Hematopoietic multipotent progenitor cell treated with erythropoietin and hydrocortisone succinate and interleukin-3 and kit ligand, for 6 days (in vitro differentiated cells): ENCODE measurements at places on chromosomes 6 and 20.
A peak's percentile ranks its signal among the peaks of the same experiment; 100 is the strongest.

DNA sequence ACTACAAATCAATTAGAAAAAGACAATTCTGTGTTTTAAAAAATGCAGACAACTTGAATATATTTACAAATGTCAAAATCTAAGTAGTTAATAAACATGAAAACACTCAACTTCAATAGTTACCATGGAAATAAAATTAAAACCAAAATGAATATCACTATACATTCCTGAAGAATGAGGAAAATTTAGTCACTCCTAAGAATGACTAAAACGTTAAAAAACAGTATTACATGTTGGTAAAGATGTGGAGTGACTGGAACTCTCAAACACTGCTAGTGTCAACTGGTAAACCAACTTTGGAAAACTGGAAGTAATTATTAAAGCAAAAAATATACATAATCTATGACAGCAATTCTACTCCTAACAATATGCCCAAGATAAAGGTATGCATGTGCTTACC lies 36.3 kb downstream of the AHI1 start:
- no peak for DNase-seq

- no peak for DNase-seq
These were observed 201.4 kb downstream of the PREX1 start for GRCh38 chr20:48626226-48626937.

- no peak for DNase-seq
These were observed 2.6 kb downstream of the CST3 start for GRCh38 chr20:23634985-23635767.

DNA sequence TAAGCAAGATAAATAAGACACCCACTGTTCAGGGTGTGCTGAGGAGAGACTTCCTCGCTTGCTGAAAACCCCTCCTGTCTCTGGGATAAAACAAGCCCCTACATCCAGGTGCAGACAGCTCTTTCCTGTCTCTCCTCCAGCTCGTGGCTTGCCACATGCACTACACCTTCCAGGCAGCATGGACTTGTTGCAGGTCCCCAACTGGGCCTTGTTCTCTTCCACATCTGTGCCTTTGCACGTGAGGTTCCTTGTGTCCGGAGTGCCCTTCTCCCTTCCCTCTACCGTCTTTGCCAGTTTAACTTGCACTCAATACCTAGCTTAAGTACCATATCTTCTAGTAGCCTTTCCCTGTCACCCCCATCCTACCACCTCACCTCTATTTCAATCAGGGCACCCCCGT lies 397.6 kb downstream of the RNGTT start:
- no peak for DNase-seq

- no peak for DNase-seq
These were observed 80.6 kb upstream of the MBOAT1 start for GRCh38 chr6:20292905-20293304.

GRCh38 chr20:62334881-62335280 lies 32.1 kb downstream of the ADRM1 start:
- DNase-seq = no peak

DNA sequence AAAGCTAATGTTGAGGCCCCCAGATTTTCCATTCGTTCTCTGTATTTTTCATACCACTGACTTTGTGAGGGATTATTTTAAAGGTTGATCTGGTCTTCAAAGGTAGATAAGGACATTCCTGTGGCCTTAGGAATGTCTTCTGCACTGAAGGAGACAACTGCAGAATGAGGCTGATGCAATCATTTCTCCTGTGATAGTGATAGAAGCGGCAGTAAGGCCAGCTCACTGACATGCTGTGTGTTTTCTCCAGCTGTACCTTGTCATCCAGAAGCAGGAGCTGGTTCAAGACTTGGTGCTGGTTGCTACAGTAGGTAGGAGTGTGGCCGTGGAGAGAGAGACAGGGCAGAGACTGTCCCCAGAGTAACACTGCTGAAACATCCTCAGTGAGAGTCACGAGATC lies 53.8 kb downstream of the DCBLD1 start:
- no peak for DNase-seq

DNA sequence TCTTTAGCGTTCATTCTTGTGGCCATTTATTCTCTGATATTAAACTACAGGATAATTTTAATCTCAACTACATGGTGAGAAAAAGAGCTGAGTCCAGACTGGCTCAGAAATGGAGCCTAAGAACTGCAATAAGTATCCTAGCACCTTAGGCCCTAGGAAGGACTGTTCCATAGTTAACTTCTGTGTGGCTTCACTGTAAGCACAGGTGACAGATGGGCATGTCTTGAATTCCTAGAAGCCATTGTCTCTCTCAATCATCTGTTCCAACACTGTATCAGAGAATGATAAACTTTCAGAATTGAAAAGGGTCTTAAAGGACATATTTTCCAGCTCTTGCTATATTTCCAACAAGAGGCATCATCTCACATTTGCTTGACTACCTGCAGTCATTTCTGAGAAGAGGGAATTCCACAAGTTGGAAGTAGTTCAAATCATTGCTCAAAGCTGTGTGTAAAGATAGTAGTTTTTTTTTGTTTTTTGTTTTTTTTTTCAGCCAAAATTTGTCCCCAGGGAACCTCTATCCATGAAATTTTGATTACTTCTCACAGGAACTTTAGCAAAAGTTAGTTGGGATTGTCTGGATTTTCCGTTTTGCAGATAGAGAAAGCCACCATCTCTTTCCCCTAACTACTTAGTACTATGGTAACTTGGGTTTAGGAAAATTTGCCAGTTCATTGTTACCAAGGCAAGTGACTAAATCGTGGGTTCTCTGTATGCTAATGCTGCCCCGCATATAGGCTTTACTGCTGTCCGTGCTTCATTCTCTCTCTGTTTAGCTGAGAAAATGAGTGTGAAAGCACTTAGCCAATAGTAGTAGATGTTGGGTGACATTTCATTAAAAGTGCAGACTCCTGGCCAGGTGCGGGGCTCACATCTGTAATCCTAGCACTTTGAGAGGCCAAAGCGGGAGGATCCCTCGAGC lies 47.2 kb downstream of the KCNS1 start:
- no peak for DNase-seq

GRCh38 chr20:46694484-46694883 lies 5.2 kb upstream of the TP53RK start:
- peak; percentile 93 for DNase-seq

DNA sequence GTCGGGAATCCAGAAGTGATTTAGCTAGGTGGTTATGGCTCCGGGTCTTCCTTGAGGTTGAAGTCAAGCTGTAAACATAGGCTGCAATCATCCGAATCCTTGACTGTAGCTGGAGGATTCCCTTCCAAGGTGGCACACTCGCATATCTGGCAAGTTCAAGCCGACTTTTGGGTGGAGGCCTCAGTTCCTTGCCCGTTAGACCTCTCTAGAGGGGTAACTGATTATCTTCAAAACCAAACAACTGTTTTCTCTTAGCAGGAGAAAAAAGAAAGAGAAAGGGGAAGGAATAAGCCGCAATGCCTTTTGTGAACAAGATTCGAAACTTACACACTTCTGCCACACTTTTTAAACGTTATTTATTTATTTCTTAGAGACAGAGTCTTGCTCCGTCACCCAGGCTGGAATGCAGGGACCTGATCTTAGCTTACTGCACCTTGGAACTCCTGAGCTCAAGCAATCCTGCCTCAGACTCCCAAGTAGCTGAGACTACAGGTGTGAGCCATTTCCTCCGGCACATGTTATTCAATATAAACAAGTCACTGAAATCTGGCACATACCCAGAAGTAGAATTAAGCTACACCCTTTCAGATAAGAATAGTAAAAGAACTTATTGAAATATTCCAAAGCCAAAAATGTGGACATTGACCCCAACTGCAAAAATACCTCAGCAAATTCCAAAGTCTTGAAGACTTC lies 76.3 kb downstream of the HFE start:
- peak; percentile 86 for DNase-seq

DNA sequence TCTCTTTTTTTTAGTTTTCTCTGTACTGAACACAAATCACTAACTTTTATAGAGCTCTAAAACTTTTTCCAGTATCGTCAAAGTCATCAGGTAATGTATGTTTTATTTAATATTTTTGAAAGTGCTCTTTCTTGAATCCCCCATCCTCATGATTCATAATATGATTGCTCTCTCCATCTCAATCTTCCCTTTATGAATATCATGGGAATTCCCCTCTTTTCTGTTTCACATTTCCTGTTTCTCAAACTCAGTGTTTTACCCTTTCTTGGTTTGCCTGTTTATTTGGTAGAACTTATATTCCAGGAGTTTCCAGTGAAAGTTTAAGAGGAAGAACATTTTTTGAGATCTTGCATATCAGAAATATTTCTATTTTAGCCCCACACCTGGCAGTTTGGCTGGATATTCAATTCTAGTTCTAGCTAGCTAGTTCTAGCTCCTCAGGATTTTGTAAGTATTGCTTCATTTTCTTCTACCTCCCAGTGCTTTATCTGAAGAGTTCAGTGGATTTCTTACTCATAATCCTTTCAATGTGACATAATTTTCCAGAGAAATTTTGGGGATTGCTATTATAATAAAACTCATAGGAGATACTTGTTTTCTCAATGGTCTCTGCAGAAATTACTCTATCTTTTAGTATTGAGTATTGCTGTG lies 6.1 kb upstream of the C6orf58 start:
- no peak for DNase-seq

DNA sequence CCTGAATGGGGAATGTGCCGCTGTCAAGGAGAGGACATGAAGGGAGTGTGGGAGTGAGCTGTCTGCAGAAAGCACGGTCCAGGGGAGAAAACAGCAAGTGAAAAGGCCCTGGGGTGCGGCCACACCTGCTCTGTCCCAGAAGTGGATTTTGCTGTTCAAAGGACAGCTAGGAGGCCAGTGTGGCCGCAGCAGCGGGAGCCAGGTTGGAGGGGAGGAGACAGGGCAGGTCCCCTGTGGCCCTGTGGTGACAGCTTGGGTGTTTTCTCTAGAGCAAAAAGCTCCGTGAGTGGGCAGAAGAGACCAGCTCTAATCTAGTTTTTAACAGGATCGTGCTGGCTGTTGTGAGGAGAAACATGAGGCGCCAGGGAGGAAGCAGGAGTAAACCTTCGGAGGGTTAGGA lies 4.5 kb upstream of the SLC52A3 start:
- DNase-seq = no peak

DNA sequence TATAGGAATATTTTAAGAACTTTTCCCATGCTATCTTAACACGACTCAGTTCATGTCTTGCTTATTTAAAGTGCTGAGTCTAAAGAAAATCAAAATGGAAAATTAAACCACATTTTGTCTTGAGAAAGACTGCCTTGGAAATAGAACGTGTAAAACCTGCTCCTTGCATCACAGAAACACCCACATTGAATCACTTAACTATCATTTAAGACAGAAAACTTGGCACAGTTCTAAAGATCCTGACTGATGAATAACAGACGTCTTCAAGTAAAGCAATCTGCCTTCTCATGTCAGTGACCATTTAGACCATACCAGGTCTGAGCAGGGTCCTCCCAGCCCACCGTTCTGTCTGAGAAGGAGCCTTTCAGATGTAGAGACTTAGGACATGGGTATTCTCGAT lies 7.4 kb downstream of the PERP start:
- no peak for DNase-seq

- DNase-seq = no peak
These were observed 242.9 kb downstream of the TBX18 start for GRCh38 chr6:84521511-84521910.

DNA sequence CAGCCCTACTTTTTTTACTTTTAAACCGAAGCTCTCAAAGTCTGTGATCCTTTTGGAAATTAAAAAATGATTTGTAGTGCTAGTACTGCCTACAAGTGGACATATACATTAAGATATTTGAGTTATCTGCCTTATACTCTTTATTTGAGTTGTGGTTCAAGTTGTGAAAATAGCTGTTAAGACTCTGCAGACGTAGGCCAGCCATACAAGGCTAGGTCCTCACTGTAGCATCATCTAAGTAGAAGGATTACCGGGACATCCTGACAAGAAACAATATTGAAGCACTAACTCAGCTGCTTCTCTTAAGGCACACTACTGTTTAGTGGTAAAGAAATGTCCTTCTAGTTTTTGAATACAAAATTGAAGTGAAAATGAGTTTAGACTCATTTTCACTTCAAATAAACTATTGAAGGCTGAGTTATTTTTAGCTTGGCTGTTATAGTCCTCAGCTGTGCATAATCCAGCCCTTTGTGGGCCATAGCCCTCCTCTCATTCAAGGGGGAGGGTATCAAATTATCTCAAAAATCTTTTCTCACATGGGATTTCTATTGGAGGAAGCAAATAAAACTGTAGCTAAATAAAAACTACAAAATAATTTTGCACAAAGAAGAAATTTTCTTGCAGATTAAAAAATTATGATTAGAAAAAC lies 68.1 kb downstream of the JAG1 start:
- DNase-seq = no peak

DNA sequence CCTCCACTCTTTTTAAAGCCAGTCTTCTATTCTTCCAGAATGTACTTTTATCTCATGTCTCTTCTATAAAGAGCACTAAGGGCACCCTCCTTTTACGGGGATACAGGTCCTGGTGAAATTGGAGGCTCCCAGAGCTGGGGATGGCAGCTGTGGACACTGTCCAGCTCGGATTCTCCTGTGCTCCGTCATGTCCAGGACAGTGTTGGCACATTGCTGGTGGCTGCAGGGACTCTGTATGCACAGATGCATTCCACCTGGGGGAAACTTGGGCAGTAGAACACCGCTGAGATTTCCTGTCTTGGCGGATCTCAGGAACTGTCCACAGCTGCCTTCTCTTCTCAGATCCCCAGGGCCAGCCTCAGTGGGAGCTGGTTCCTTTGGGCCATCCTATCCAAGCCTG lies 56.6 kb upstream of the CLDN20 start:
- DNase-seq = no peak

- peak; percentile 65 for DNase-seq
These were observed 129.2 kb downstream of the MYB start for GRCh38 chr6:135310291-135310690.

- peak; percentile 75 for DNase-seq
These were observed 143.7 kb downstream of the RALGAPA2 start for GRCh38 chr20:20568604-20569205.

- no peak for DNase-seq
These were observed 28.6 kb upstream of the PCMTD2 start for GRCh38 chr20:64226686-64227580.

GRCh38 chr6:43943781-43944250 lies 173.8 kb downstream of the VEGFA start:
- DNase-seq = no peak

DNA sequence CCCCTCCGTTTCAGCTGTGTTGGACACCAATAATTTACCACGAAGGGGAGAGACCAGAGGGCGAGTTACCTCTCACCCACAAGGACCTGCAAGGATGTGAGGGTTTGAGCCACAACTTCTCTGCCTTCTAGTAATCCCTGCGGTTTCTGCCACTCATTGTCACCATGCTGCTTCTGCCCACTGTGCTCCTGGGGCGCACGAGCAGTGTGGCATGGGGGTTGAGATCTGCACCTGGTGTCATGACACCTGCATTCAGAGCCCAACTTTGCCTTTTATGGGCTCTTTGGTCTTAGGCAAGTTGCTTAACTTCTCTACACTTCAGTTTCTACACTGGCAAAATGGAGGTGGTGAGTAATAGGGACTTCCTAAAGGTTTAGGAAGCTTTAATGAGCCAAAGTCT lies 84.9 kb downstream of the SOBP start:
- no peak for DNase-seq
